ENCODE measurements at places on chromosomes 7 and 10. TPM values are rescaled to one million over a fixed set of nuclear protein-coding genes. Genes with fewer than 3 reads are reported as not detected.

RAMP3 gene
- total RNA-seq = not detected

ACHE gene
- total RNA-seq = 2.0 TPM

GRM3 gene
- not detected for total RNA-seq

GPR22 gene
- total RNA-seq = not detected

EIF4H gene
- 287 TPM for total RNA-seq

GIMAP8 gene
- 16.7 TPM for total RNA-seq

DNA sequence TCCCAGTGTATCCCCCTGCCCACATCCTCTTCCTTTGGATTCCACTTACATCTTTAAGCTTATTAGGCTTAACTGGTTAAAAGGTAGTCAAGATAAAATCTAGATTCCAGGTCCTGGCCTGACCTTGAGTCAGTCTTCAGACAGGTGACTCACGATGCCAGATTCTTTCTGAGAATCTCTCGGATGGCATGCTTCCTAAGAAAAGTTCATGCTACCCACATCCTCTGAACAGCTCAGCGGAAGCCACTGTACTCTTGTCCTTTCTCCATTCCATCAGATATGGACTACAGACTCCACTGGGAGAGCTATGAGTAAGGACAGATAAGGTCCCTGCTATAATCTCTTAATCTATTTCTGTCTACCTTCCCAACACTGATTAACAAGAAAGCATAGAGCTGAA lies 43.4 kb downstream of the DNMBP start:
- peak; percentile 87 for DNase-seq

DNA sequence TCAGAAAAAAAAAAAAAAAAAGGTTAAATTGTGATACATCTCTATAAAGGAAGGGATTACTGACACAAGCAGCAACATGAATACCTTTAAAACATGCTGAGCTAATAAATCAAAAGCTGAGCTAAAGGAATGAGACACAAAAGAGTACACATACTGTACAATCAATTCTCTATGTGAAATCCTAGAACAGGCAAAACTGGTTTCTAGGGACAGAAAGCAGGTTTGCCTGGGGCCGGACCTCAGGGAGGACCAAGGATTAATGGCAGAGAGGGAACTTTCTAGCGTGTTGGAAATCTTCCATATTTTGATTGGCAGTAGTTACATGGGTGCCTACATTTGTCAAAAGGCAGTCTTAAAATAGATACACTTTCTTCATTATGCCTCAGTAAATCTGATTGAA lies 52.5 kb downstream of the KLRG2 start:
- DNase-seq = no peak

DNA sequence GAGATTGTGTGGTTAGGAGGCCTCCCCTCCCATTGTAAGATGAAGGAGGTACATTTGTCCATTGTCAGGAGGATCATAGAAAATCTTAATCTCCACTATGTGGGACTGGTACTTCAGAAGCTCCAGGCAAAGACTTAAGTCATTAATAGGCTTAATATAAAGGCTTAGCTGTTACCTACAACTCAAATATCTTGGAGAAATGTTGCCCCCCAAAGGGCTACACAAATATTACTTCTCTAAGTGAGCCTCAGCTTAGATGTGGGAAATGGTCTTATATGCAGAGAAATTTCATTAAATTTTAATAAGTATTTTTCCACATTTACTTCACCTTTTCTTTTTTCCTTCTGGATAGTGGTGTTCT lies 27.2 kb downstream of the TAS2R41 start:
- no peak for DNase-seq

- no peak for DNase-seq
These were observed 110.6 kb downstream of the LSM5 start for GRCh38 chr7:32379510-32380112.

- no peak for DNase-seq
These were observed 4.3 kb upstream of the EIF3A start for GRCh38 chr10:119084896-119085295.

DNA sequence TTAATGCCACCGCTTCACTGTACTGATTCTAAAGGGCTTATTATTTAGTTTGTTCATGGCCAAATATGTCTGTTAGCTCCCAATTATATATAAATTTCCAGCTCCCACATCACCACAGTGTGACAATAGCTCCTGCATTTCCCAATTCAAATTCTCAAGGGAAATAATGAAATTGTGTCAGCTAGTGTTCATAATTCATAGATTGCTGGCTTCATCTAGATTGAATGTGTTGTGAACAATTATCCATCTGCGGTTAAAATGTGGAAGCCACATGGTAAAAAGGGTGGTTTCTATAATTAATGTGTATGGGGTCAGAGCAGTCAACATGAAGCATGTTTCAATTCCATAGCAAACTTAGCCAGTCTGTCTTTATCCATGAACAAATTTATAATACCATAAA lies 154.3 kb downstream of the SEMA3E start:
- DNase-seq = no peak

DNA sequence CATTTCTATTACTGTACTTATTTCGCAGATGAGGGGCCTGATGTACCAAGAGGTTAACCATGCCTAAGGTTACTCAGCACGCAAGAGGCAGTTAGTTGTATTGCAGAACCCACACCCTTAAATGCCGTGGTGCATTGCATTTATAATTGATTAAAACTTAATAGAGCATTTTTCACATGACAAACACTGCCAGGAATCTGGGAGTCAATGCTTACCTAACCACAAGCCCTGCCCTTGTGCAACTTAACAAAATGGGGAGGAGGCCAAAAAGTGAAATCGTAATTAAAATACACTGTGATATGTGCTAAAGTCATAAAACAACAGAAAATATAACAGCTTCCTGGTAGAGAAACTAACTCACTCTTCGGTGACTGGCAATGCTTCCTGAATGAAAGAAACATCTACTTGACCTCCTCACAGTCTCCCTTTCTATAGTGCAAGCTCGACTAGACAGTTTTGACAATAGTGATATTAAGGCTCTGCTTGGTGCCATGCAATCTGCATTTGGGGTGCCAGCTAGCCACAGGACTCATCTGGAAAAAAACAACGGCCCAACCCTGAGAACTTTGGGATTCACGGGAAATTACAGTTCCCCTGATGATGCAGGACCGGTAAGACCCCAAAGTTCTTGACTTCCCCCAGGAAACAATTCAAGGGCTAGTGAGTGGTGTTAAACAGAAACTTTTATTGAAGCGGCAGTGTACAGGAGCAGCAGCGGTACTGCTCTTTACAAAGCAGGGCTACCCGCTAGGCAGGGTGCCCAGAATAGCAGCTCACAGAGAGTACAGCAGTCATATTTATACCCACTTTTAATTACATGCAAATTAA lies 612.4 kb downstream of the TNS3 start:
- DNase-seq = no peak

GRCh38 chr7:24669971-24670591 lies 87.2 kb downstream of the GSDME start:
- DNase-seq = no peak

DNA sequence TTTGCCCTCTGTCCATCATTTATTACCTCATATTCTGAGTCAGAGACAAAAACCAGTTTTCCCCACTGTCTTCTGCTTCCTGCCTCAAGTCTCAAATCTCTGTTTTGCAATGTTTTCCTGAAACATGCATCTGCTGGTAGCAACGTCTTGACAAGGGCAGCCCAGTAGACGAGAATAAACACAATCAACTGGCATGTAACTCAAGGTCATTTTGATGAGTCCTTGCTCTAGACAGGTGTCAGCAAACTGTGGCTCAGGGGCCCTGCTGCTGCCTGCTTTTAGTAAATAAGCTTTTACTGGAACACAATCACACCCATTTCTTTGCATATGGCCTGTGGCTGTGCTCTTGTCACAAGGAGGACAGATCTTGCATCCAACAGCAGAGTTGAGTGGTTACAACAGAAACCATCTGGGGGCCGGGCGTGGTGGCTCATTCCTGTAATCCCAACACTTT lies 59.8 kb downstream of the ITIH5 start:
- DNase-seq = no peak

- no peak for DNase-seq
These were observed 27.8 kb downstream of the NMT2 start for GRCh38 chr10:15140698-15141097.
